ENCODE measurements at places on chromosomes 3 and 15.

DNA sequence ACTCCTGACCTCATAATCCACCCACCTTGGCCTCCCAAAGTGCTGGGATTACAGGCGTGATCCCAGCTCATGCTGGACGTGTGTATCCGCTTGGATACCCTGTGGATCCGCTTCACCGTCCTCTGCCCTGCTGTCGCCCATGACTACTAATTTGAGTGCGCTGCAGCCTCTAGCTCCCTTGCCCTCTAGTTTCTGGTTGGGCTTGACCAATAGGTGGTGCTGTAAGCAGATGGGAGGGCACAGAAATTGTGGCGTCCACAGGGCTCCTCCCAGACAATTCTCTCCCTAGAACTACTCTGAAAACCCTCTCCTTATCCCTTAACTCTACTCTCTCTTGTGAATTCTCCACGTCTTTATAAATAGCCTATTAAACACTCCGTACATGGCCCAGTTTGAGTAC, 36.2 kb downstream of the ZPLD1 start:
- no peak for DNase-seq

DNA sequence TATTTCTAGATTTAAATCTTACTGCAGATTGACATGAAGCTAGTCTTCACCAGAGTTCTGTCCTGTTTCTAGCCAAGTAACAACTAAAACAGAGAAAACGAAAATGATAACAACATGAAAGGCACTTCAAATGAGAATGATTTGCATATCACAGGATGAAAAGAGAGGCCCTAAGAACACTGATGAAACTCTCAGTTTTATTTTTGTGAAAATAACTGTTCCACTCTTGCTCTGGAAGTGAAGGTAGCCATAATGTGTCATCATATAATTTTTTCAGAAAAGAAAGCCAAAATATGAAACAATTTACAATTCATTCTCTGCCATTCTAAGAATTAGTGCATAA, 274.4 kb downstream of the ADAMTSL3 start:
- no peak for DNase-seq

DNA sequence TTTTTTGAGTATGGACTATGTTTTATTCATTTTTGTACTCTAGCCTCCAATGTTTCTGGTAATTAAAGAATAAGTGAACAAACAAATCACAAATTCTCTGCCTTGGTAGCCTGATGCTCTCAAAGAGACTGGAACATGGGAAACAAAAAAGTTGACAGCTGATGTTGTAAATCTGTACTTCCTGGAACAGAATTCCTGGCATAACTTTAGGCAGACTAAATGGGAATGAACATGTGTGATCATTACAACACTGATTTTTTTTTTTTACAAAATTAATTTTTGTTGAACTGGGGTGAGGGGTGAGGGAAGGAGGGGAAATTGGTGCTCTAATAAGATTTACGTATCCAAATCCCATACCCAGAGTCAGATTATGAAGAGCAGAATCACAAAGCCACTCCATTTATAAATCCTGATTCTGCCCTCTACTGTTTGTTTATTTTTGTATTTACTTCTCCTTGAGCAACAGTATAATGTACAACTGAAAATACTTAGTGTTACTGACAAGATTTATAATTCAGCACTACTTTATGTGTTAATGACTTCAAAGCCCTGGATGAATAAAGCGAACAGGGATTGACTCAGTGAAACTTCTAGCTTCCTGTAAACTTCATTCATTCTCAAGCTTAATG, 165.0 kb downstream of the FRMD5 start:
- no peak for DNase-seq

DNA sequence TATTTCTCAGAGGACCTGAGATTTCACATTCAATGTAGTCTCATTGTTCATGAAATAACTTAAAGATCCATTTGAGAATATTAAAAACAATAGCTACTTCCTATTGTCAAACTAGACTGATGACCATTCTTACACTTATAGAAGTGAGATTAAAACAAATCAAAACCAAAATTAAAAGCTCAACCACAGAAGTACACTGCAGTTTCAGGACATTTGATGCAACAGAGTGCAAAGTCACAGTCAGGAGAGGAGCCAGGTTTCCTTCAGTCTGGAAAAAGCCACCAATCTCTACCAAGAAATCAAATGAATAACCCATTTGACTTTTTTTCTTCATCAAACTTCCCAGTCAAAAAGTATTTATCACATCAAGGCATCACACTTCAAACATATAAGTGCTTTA, 5.5 kb downstream of the CCPG1 start:
- no peak for DNase-seq

GRCh38 chr15:44545913-44546802, 9.2 kb downstream of the EIF3J start:
- DNase-seq, result no peak

- DNase-seq, result peak; percentile 71
Measured at GRCh38 chr3:62318752-62319569, 54.4 kb downstream of the FEZF2 start.

DNA sequence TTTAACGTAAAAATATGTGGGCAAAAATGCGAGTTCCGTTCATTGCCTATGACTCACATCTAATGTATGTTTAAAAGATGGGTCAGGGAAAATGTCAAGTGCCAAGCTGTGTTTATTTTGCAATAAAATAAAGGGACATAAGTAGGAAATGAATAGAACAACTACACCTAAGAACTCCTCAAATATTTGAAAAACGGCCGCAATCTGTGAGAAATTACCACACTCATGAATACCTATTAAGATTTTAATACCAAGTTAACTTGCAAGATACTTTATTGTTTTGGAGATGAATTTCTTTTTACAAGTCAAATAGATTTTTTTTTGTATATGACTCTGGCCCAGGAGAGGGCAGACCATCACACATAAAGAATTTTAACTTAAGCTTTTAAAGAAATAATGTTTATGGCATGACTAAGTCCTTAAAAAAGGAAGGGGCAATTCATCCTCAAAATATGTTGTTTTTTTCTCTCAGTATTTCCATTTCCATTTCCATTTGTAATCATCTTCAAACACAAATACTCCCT, 152.7 kb downstream of the SUCNR1 start:
- DNase-seq, result no peak

DNA sequence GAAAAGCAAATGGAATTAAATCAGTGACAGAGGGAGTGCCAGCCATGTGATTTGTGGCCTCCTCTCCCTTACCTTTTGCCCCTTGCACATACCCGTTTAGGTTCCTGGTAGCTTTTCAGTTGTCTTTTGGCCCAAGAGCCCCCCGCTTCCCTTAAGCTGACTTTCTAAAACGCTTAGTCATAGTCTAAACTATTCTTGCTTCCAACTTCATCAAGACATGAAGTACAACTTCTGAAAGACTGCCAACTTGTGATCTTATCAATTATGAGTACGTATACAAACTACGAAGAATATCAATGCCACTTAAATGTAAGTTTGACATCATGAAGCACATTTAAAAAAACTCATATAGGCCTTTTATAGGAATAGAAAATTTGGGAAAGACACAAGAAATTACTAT, 61.9 kb downstream of the EIF3J start:
- no peak for DNase-seq

All from left renal pelvis (tissue), 4 donors.